Effector memory CD4-positive, alpha-beta T cell (primary cell): ENCODE measurements at places on chromosomes 5 and 9.

DNA sequence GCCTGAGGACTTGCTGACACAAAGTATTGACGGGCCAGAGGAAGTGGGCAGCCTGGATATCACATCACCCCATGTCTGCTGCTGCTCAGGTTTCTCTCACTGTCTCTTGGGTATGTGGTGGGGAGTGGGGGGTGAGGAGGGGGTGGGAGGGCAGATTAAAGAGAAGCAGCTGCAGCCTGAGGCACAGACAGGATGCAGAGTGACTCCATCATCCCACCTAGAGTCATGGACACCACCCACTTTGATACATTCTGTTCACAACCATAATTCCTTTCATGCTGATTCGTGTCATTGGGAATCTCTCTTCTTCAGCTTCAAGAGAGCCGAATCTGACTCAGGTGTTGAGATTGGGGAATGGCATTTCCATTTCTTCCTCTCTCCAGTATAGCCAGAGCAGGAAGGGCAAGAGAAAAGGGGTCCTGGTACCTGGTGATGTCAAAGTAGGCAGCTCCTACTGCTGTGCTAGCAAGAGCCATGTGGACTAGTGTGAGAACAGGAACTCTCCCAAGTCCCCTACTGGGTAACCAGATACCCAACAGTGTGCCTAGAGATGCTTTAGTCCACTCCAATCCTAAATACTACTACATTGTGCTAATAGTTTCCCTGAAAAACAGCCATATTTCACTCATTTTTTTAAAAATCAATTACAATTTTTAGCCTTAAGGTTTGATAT is 22.4 kb downstream of the GRAMD2B start:
- no peak for DNase-seq

DNA sequence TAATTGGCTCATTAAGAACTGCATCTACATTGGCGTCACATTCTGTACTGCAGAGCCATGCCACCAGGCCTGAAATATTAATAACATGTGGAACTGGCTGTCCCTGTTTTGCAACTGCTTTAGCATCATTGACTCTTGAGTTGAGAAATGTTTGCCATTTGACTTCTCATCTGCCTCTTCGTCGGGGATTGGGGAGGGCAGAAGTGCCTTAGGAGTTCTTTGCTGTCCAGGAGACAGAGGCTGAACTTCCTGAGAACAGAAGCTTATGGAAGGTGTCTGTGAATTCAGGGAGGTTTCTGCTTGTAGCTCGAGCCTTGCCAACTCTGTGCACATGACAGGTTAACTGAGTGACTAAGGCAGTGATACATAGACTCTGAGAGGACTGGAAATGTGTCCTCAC is 265.0 kb downstream of the KIF4B start:
- no peak for DNase-seq

DNA sequence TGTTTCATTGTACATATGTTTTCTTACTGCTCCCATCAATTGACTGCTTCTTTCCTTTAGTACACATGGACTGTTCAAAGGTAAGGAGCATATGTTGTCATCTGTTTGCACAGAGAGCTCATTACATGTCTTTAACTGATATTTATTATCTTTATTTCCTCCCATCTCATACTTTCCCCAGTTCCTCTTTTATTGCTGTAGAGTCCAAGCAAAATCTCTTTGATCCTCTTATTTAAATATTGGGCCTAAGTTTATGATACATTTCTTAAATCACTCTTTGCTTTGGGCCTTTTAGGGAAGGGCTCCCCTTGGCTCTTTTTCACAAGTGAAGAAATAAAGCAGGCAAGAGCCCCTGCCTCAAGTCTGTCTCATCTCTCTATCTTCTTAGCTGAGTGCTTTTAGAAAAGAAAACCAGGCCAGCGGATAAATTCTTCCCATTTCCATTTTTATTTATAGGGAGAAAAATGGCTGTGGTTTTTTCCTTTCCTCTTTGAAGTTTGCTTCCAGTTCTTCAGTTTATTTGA is 152.4 kb downstream of the DOCK2 start:
- no peak for DNase-seq

GRCh38 chr9:116566677-116567488 is 120.2 kb upstream of the TRIM32 start:
- no peak for DNase-seq

GRCh38 chr5:124951661-124952060 is 205.2 kb upstream of the ZNF608 start:
- DNase-seq, result no peak

- DNase-seq, result no peak
Measured at GRCh38 chr5:124692324-124692723, 54.1 kb downstream of the ZNF608 start.

GRCh38 chr5:144304688-144305087 is 134.0 kb downstream of the KCTD16 start:
- DNase-seq, result no peak

DNA sequence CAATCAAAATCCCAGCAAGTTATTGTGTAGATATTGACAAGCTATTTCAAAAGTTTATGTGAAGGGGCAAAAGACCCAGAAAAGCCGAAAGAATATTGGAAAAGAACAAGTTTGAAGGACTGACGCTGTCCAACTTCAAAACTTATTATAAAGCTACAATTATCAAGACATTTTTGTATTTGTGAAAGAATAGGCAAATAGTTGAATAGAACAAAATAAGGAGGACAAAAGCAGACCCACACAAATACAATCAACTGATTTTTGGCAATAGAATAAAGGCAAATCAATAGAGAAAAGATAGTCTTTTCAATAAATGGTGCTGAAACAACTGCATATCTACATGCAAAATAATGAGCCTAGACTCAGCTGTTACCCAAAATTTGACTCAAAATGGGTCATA is 807.7 kb upstream of the CDH6 start:
- DNase-seq, result no peak

- DNase-seq, result no peak
Measured at GRCh38 chr5:127561254-127561653, 43.8 kb downstream of the PRRC1 start.

GRCh38 chr9:82332018-82332773 is 343.6 kb downstream of the SPATA31D1 start:
- DNase-seq, result no peak

DNA sequence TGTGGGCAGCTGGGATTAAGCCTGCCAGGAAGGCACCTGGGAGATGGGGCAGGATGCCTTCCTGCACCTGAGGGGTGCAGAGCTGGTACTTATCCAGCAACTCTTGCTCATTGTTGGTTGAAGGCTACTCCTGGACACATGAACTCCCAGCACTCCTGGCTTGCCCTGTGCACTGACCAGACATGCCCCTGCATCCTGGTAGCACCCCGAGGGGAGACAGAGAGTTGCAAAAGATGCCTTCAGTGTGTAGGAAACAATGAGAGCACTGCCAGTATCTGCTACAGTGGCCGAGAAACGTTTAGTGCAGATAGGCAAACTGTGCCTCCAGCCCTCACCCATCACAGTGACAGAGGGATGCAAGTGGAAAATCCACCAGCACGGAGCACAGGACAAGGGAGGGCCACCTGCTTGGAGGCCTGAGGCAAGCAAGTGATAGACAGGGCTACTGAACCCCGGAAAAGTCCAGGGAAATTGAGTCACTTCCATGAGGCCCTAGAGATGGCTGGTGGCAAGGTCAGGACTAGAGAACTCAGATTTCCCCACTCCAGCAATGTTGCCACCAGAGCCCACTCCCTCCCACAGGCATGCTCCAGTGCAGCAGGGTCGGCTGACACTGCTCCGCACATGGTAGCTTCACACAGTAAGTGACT is 171.1 kb downstream of the FSTL4 start:
- DNase-seq, result no peak

DNA sequence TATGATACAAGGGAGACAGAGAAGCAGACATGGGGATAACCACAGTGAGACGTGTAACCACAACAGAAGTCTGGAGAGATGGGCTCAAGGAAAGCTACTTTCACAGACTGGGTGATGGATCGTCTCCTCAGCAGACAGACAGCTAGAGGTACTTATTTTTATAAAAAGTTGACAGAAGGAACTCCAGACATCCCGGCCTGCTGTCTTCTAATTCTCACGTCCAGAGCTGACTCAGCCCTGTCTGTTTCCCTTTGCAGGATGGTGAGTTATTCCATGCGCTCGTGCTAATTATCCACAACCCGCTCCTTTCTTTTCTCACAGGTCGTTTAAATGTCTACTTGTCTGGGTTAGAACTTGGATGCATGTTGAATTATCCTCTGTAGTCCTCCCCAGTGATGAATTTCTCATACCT is 304.5 kb downstream of the CWC27 start:
- no peak for DNase-seq

GRCh38 chr5:179275941-179276837 is 69.1 kb downstream of the ADAMTS2 start:
- no peak for DNase-seq

DNA sequence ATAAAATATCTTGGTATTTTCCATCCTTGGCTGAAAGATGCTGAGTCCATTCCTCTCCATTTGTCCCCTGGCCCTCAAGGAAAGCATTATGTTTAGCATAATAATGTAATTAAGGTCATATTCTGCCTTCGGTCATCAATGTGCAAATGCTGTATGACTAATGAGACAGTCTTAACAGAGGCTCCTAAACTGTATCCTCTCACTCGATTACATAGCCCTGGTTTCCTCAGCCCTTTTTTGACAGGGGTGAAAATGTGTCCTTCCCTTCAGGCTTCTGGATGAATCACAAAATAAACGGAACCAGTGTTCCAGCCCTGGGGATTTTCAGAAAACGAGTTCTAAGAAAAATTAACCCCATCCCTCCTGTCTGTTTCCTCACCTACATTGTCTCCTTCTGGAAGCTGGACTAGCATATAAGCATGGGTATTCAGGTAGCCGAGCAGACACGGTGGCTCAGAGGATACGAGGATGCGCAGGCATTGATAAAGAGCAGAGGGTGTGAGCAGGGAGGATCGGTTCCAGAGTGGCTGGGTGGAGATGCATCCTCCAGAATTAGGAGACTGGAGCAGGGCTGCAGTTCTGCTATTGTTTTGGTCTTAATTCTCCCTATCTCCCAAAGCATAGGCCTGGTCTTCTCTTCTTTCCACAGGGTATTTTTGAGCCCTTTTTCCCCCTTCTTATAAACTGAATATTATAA is 742.9 kb downstream of the TLR4 start:
- no peak for DNase-seq

DNA sequence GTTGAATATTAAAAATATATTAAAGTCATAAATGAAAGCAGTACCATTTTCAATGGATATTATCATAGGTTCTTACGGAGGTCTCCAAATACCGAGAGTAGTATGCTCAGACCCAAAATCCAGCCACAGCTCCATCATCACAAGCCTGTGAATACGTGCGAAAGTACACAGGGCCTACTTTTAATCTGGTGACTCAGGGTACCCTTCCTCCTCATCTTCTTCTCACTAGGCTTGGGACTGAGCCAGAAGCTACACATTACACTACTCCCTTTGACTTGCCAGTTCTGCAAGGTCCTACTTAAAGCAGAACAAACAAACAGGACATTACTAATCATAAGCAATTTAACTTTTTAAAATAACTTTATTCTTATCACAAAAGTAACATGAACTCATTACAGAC is 7.6 kb upstream of the RIC1 start:
- DNase-seq, result no peak

DNA sequence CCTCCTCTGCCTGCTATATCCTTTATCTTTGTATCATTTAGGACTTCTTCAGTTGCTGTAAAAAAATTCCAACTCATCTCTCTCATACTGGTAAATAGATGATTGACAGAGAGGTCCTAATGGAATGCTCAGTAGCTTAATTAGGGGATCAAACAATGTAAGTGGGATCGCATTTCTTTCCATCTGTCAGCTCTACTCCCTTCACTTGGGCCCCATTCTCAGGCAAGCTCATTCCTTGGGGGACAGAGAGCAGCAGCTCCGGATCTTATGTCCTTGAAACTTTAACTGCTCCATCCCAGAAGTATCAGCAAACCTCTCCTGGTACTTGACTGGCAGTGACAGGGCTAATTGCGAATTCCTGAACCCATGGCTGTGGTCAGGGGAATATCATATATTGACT is 146.7 kb downstream of the YTHDC2 start:
- DNase-seq, result no peak

- no peak for DNase-seq
Measured at GRCh38 chr9:111925784-111926183, 29.2 kb downstream of the UGCG start.
